NCI-H1436 treated with DMSO at 0.1 percent for 48 hours (cell line): ENCODE measurements at places on chromosomes 5 and 9.

DNA sequence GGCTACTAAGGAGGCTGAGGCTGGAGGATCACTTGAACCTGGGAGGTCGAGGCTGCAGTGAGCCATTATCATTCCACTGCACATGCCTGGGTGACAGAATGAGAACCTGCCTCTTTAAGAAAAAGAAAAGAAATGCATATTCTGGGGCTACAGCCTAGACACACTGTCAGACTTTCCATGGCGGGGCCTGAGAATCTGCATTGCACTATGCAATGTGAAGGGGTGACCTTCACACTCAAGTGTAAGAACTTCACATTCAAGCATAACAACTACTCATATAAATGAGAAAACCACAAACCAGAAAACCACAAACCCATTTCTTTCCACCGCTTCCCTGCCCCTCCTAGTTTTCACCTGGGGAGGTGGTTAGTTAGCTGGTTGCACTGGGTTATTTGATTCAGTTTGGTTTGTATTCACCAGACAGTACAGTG lies 18.0 kb upstream of the FBP2 start:
- no peak for DNase-seq

- no peak for DNase-seq
Measured at GRCh38 chr9:70043689-70044489, at the start of gene MAMDC2. MAMDC2 (plus strand) TSS chr9:70043848; CDS start chr9:70044198, 350 bp downstream.

- no peak for DNase-seq
Measured at GRCh38 chr5:100186181-100186580, 349.0 kb upstream of the FAM174A start.

DNA sequence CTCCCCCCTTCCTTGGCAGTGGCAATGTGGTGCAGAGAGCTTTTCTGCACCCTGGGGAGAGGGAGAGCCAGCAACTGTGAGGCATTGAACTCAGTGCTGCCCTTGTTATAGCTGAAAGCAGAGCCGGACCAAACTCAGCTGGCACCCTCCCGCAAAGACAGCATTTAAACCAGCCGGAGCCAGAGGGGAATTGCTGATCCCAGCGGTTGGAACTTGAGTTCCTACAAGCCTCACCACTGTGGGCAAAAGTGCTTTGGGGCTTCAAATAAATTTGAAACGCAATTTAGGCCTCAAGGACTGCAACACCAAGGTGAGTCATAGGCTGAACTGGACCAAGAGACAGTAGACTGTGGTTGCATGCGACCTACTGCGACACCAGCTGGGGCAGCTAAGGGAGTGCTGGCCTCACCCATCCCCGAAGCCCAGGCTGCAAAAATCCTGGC lies 207.6 kb upstream of the CDKN2B start:
- no peak for DNase-seq

GRCh38 chr5:126355940-126356339 lies 67.3 kb upstream of the GRAMD2B start:
- no peak for DNase-seq

GRCh38 chr5:144187699-144188294 lies 17.1 kb downstream of the KCTD16 start:
- DNase-seq: no peak

GRCh38 chr5:41748631-41749030 lies 121.6 kb downstream of the OXCT1 start:
- DNase-seq: no peak

DNA sequence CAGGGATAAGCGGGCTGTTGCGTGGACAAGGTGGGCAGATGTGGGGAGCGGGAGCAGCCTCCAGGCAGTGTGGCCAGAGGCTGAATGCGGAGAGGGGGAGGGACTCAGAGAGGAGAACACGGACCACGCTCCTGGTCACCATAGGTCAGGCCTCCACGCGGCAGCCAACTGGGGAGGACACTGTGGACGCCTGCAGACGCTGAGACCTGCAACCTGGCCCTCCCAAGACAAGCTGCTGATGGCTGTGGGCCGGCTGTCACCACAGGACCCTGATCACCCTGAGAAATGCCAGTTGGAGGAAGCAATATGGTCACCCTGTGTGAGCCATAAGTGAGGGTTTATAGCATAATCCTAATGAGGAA lies 16.8 kb downstream of the LPCAT1 start:
- DNase-seq: no peak

DNA sequence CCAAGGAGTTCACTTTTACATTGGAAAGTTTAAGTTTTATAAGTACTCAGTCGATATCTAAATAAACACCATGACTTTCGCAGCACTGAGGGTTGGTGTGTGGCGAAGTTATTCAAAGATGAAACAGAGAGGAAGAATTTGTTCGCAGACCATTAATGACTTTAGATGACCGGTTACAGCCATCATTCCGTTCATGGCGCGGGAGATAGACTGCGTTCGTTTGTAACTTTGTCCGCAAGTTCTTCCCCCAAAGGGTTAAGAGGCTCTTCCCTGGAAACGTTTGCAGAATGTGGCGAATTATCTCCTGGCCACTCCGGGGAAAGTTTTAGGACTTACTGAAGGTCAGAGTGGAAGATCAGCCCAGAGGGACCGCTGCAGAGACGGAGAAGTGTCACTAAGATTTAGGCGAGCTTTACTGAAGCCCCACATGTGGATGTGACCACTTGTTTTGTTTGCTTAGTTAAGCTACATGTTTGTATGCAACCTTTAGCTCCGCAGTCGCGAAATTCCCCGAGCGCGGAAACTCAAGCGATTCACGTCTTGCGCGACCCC lies 2.2 kb upstream of the FOXD1 start:
- DNase-seq: no peak

DNA sequence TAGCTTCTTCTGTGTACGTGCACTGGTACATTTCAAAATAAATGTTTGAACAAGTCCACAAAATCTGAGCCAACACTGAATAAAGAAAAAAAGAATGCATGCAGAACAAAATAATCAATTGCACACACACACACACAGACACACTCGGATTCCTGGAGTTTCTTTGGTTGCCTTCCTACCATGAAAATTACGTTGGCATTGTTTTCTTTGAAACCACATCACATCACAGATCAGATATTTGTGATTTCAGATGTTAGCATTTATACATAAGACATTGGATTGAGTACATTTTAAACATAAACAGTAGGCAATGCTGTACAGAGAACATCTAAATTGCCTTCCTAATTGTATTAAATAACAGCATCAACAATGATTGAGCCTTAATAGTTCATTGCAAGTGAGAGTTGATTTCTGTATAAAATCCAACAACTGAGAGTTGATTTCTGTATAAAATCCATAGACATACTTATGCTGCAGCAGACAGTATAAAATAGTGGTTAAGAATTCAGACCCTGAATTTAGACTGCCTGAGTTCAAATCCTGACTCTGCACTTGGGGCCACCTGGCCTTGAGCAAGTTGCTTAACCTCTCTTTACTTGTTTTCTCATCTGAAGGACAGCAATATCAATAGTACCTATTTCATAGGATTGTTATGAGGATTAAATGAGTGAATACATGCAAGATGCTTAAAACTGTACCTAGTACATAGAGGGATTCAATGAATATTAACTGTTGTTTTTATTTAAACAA lies 101.7 kb upstream of the IFNE start:
- DNase-seq: no peak
